Cerebellum (tissue), 4 donors: ENCODE measurements at places on chromosomes 7 and 10.

- no peak for DNase-seq
These were observed 266.4 kb upstream of the LRGUK start for GRCh38 chr7:133860628-133861335.

- no peak for DNase-seq
These were observed 546.8 kb downstream of the LRMDA start for GRCh38 chr10:75978213-75978612.

GRCh38 chr10:21002091-21002878, 105.2 kb upstream of the NEBL start:
- DNase-seq, result no peak

DNA sequence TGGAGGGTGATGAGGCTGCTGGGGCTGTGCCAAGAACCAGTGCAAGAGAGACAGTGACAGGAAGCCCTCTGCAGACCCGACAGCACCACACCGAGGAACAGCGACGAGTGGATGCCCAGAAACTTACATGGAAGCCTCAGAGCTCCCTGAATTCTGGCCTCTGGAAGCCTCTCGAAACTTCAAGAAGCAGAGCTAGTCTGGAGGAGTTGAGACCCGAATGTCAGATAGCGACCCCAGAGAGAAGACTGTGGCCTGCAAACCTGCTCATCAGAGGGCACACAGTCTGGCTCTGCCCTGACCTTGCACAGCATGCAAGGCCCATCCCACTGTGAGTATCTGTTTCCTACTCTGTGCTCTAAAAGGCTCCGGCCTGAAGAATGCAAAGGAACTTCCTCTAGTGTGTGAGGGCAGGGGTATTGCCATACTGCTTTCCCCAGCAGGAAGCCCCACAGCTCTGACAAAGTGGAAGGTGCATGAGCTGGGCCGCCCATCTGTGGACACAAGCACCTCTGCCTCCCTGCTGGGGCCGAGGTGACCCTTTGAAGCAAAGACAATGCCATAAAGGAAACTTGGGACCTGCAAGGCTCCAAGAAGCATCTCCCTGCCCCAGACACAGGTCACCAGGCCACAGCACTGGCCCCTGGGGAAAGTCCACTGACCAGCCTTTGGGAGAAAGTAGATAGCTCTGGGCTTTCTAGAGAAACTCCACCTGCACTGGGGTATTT, 10.5 kb upstream of the C10orf71 start:
- DNase-seq, result no peak

GRCh38 chr10:34742456-34742855, 72.6 kb downstream of the PARD3 start:
- no peak for DNase-seq

DNA sequence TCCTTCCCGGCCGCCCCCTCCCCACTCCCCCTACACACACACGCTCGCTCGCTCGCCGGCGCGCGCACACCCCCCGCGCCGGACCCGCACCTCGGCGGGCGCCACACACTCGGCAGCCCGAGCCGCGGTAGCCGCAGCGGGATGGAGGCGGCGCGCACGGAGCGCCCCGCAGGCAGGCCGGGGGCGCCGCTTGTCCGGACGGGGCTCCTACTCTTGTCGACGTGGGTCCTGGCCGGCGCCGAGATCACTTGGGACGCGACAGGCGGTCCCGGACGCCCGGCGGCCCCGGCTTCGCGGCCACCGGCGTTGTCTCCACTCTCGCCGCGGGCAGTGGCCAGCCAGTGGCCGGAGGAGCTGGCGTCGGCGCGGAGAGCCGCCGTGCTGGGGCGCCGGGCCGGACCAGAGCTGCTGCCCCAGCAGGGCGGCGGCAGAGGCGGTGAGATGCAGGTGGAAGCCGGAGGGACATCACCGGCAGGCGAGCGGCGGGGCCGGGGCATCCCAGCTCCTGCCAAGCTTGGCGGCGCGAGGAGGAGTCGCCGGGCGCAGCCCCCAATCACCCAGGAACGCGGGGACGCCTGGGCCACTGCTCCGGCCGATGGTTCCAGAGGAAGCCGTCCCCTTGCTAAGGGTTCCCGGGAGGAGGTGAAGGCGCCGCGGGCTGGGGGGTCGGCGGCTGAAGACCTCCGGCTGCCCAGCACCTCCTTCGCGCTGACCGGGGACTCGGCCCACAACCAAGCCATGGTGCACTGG, at the start of gene SORCS3:
TSS of gene SORCS3 (plus strand) at position 104 of the 750 bp plus-strand sequence.
- DNase-seq, result no peak

- DNase-seq, result no peak
These were observed 22.7 kb upstream of the TM9SF3 start for GRCh38 chr10:96609510-96609909.

- no peak for DNase-seq
These were observed 218.4 kb downstream of the ADAM12 start for GRCh38 chr10:126169899-126170298.

DNA sequence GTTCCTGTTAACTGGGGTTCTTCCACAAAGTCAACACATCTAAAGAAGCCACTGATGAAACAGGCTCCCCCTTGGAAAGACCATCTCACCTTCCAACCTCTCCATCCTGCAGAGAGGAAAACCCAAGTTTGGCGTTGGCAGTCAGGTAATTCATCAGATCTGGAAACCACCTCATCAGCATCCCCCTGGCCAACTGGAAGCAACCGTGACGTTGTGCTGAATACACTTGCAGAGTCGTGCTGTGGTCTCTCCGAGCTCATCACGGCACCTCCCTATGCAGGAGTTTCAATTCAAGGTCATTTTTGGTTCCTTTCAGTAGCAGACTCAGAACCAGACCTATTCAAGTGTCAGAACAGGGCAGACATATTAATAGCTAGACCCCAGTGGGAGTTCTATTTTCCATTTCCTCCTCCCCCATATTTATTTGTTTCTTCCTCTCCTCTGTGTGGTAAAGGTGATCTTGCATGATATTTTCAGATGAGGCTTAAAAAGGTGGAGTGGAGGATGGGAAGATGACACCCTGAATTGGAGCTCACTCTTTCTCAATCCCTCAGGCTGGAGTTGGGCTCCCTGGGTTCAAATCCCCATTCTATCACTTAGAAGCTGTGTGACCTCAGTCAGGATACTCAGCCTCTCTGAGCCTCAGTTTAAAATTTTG, 149.1 kb upstream of the ADO start:
- DNase-seq, result no peak

GRCh38 chr10:60524541-60524940, 134.9 kb upstream of the ANK3 start:
- DNase-seq, result no peak

DNA sequence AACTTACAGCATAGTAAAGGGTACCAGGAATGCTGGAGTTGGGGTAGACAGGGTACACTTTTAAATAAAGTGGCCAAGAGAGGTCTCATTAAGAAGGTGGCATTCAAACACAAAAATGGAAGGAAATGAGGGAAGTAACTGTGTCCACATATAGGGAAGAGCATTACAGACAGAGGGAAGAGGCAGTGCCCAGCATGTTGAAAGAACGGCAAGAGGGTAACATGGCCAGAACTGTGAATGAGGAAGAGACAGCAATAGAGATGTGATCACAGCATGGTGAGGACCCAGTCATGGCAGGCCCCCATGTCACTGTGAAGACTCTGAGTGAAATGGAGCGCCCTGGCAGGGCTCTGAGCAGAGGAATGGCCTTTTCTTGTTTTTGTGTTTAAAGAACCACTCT, 35.1 kb upstream of the ZNRF2 start:
- no peak for DNase-seq

DNA sequence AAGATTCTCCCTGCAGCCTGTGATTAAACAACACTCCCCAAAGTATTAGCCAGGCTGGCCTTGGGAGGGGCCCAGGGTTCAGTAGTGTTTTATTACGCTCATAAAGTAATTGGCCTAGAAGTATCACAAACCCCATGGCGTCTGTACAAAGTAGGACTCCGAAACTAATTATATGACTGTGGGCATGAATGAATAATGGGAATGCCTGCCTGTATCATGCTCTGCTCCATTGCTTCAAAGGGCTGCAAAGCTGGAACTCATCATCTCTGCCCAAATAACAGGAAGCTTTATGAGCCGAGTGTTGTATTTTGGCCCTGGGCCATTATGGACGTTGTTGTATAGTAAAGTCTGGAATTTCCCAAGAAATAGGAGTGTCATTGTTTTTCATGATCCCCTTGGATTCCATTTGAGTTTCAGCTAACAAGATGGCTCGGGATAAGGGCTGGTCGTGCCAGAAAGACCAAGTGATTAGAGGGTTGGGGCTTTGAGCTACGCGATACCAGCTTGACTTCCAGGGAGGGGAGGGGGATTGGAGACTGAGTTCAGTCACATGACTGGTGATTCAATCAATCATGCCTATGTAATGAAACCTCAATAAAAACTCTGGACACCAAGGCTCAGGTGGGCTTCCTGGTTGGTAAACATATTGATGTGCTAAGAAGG, 65.3 kb upstream of the NPTX2 start:
- DNase-seq, result no peak

DNA sequence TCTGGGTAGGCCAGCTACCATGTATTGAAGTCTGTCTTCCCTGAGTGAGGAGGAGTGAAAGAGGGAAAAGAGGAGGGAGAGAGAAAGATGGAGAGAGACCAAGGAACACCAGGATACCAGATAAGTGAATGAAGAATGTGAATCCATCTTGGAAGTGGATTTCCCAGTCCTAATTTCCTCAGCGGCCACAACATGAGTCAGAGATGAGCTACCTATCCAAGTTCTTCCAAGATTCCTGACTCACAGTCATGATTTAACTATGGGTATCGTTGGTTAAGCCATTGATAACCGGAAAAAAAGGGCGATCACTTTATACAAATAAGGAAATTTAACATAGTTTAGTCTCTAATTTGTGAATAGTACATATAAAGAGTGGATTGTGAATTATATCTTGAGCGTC, 561.8 kb downstream of the ATRNL1 start:
- no peak for DNase-seq

- no peak for DNase-seq
These were observed 32.3 kb upstream of the KCNMA1 start for GRCh38 chr10:77669892-77670291.

DNA sequence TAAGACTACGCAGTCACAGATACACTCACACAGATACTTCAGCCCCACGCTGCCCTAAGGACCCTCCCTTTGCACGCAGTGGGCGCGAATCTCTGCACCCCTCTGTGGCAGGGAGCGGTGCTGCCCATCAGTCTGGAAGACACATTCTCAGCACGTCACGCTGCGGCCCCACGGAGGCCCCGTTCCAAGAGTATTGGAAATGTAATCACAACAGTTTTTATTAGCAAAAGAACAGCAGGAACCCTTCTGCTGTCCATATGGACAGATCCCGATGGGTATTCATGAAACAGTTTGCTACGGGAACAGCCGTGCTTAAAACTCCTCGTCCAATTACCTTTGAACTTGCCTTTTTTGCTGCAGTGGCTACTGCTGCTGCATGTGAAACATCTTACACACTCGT, 131.0 kb downstream of the RPS24 start:
- DNase-seq, result peak; percentile 32

DNA sequence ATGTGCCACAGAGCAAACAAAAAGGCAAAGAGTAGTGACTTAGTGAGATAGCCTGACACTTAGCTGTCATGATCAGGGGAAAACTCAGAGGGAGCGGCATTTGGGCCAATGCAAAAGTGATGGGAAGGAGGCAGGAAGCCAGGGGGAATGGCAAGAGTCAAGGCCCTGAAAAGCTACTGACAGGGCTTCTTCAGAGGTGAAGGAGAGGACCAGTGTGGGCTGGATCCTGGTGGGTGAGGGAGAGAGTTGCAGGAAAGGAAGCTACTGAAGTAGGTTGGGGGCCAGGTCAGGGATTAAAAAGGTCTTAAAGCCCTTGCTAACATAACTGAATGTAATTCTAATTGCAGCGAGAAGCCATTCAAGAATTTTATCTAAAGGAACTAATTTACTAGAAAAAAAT, 117.0 kb downstream of the AASS start:
- DNase-seq, result no peak

DNA sequence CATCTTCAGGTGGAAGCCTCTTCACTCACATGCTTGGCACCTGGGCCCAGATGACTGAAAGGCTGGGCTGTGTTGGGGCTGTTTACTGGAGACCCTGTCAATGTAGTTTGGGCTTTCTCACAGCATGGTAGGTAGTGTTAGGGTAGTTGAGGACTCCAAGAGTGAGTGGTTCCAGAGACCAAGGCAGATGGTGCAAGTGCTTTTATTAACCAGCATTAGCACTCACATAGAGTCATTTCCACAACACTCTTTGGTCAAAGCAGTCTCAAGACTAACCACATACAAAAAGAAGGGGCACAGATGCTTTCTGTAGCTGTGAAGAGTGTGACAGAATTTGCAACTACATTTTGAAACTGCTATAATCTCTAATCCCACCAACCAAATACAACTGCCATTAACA, 135.0 kb downstream of the RTKN2 start:
- no peak for DNase-seq

DNA sequence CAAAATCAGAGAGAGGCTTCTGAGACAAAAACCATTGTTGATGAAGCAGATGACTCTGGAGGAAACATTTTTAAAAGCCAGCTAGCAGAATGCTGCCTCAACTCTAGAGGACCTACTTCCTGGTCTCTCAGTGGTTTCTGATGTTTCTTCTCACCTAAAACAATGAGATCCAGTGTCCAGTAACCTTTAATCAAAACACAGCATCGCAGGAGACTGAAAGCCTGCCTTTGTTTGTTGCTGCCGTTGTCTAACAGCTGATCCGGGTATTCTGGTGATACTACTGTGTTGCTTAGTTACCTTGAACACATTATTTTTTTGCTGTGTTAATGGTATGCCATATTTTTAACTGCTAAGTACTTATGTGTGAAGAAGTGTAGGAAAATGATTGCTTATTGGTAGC, 70.9 kb downstream of the WIPF3 start:
- no peak for DNase-seq
